ENCODE measurements at places on chromosomes 1 and 21. TPM values are rescaled to one million over a fixed set of nuclear protein-coding genes. Genes with fewer than 3 reads are reported as not detected.

DNA sequence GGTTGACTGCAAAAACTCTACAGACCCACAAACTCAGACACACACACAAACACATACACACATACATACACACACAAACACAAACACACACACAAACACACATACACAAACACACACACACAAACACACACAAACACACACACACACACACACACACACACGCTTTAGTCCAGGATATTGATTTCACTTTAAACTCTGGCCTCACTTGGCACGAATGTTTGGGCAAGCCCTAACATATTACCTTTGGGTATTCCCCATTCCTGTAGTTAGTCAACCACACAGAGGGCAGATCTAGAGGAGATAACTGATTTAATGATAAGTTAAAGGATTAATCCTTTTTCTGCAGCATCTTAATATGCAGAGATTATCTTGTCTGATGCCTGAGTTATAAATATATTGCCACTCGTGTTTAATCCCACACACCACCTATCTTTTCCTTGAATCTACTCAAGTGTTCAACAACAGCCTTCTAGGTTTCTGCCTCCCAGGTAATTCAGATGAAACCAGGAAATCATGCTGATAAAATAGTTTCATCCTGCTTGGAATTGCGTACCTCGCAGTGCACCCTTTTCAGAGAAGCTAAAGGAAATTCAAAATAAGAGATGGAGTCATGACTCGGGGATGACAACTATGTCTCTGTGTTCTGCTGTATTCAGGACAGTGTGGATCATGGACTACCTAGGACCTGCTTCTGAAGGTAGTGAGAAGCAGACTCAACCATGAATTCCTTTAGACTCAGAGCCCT is 14.5 kb upstream of the RUNX1 start:
- peak; percentile 73 for ATAC-seq
- peaks cover 8% of the 10 kb centered on the region for H3K4me1 ChIP-seq
- peak overlapping the region; percentile 51 for H3K27ac ChIP-seq
- H3K36me3 ChIP-seq = no peaks in the 10 kb centered on the region
- peak overlapping the region; percentile 24 for H3K4me3 ChIP-seq
- no peaks in the 10 kb centered on the region for H3K27me3 ChIP-seq

DNA sequence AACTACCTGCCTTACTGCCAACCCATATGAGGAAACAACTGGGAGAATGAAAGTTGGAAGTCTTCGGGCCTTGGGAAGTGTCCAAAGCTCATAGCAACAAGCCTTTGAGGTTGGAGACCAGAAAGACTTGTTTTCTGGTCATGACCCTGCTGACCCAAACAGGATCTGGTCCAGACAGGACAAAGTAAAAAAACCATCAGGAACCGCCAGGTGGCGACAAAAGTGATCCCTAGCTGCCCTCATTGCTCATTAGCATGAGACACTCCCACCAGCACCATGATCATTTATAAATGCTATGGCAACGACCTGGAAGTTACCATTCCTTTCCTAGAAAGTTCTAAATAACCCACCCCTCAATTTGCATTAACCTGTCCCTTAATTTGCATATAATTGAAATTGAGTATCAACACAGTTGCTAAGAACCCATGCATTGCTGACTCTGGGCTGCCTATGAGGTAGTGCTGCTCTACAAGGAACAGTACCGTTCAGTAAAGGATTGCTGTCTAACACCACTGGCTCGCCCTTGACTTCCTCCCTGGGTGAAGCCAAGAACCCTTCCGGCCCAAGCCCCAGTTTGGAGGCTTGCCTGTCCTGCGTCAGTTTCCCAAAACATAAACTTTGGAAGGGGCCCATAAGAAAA is 89.0 kb downstream of the URB2 start:
- peaks cover 6% of the 10 kb centered on the region for H3K27me3 ChIP-seq
- no peak overlapping the region for H3K27ac ChIP-seq
- no peaks in the 10 kb centered on the region for H3K4me1 ChIP-seq
- no peak overlapping the region for H3K4me3 ChIP-seq

GRCh38 chr1:161827786-161828185 is 61.7 kb downstream of the ATF6 start:
- peaks cover 70% of the 10 kb centered on the region for H3K36me3 ChIP-seq
- H3K4me1 ChIP-seq = no peaks in the 10 kb centered on the region
- H3K27me3 ChIP-seq = no peaks in the 10 kb centered on the region
- ATAC-seq = no peak
- no peak overlapping the region for H3K4me3 ChIP-seq

GRCh38 chr1:84467298-84467697 is 11.8 kb upstream of the RPF1 start:
- no peaks in the 10 kb centered on the region for H3K4me1 ChIP-seq
- no peak overlapping the region for H3K27ac ChIP-seq
- H3K27me3 ChIP-seq = peaks cover 38% of the 10 kb centered on the region
- no peak for ATAC-seq

ACTN2 gene
- 0.06 TPM for total RNA-seq

- H3K27ac ChIP-seq = no peak overlapping the region
- no peaks in the 10 kb centered on the region for H3K27me3 ChIP-seq
- H3K4me3 ChIP-seq = no peak overlapping the region
- no peak for ATAC-seq
- H3K36me3 ChIP-seq = peaks cover 65% of the 10 kb centered on the region
Observed at GRCh38 chr1:93244298-93245069, 64.0 kb downstream of the CCDC18 start.

DNA sequence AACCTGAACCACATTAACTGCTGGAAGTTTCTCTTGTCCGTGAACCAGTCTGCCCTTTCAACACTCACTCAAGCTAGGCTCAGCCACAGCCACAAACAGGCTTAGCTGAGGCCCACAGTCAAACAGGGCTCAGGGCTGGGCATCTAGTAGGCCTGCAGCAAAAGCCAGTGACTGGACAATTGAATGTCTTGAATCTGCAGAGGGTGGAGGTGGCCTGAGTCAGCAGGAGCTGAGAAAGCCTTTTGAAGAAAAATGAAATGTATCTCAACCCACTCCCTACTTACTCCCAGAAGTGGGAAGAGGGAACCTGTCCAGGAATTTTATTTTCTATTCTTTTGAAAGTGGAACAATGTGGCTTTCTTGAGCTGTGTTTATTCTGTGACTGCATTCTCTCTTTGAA is 95.4 kb downstream of the PTPRU start:
- ATAC-seq = no peak
- H3K27me3 ChIP-seq = peaks cover 23% of the 10 kb centered on the region
- H3K4me3 ChIP-seq = no peak overlapping the region
- no peaks in the 10 kb centered on the region for H3K4me1 ChIP-seq
- H3K27ac ChIP-seq = no peak overlapping the region
- no peaks in the 10 kb centered on the region for H3K36me3 ChIP-seq

CRYBG2 gene
- total RNA-seq = 13.6 TPM

GRCh38 chr21:26506956-26507355 is 66.1 kb downstream of the CYYR1 start:
- no peak for ATAC-seq
- no peak overlapping the region for H3K27ac ChIP-seq
- H3K36me3 ChIP-seq = no peaks in the 10 kb centered on the region
- H3K4me1 ChIP-seq = no peaks in the 10 kb centered on the region
- no peaks in the 10 kb centered on the region for H3K27me3 ChIP-seq

NBPF10 gene
- 3.1 TPM for total RNA-seq

GRCh38 chr1:51750218-51750617 is 128.3 kb downstream of the NRDC start:
- H3K27ac ChIP-seq = no peak overlapping the region
- no peak for ATAC-seq
- peaks cover 67% of the 10 kb centered on the region for H3K36me3 ChIP-seq
- H3K4me1 ChIP-seq = peaks cover 4% of the 10 kb centered on the region
- no peaks in the 10 kb centered on the region for H3K27me3 ChIP-seq
- H3K4me3 ChIP-seq = no peak overlapping the region

TCHH gene
- 0.03 TPM for total RNA-seq

DNA sequence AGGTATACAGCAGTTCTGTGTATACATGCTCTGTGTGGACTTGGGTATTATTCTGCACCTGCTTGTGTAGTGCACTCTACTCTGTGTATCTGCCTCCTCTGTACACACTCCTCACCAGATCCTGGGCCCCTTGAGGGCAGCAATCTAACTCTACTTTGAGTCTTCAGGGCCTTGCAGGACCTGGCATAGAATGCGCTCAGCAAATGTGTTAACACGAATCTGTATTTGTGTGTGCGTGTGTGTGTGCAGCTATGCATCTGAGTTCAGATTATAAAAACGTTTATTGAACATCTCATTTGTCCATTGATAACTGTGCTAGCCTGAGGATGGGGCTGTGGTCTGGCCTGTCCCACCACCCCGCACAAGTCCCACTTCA is 3.9 kb upstream of the MEF2D start:
- H3K36me3 ChIP-seq = peaks cover 6% of the 10 kb centered on the region
- peaks cover 28% of the 10 kb centered on the region for H3K4me1 ChIP-seq
- peak overlapping the region; percentile 90 for H3K4me3 ChIP-seq

AMPD1 gene
- not detected for total RNA-seq

DNA sequence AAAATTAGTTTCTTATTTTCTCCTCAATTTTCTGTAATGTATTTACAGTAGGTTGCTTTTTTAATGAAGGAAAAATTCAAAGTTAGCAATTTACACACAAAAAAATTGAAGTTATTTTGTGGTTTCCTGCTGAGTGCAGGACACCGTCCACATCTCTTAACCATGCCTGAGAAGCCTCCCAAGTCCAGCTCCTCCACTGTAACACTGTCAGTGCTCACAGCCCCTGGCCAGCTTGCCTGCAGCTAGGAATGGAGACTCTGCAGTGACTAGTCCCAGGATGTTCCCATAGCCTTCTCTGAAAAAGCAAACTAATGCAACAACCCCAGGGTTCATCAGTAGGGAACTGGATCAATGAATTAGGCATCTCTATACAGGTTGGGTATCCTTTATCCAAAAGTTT is 3.5 kb downstream of the A3GALT2 start:
- H3K27ac ChIP-seq = no peak overlapping the region
- H3K4me1 ChIP-seq = no peaks in the 10 kb centered on the region
- no peaks in the 10 kb centered on the region for H3K36me3 ChIP-seq
- no peak overlapping the region for H3K4me3 ChIP-seq

CELA3B gene
- total RNA-seq = not detected

GRCh38 chr1:221548942-221549341 is 192.9 kb downstream of the DUSP10 start:
- no peaks in the 10 kb centered on the region for H3K27me3 ChIP-seq
- no peak overlapping the region for H3K4me3 ChIP-seq
- H3K27ac ChIP-seq = no peak overlapping the region
- no peaks in the 10 kb centered on the region for H3K36me3 ChIP-seq
- ATAC-seq = no peak
- no peaks in the 10 kb centered on the region for H3K4me1 ChIP-seq

GRCh38 chr1:3227351-3227704 is 158.3 kb downstream of the PRDM16 start:
- no peak overlapping the region for H3K4me3 ChIP-seq
- H3K36me3 ChIP-seq = no peaks in the 10 kb centered on the region
- no peaks in the 10 kb centered on the region for H3K4me1 ChIP-seq
- ATAC-seq = no peak
- no peak overlapping the region for H3K27ac ChIP-seq

GRCh38 chr1:111221633-111222291 is 5.8 kb upstream of the CHI3L2 start:
- H3K4me3 ChIP-seq = peak overlapping the region; percentile 78
- peaks cover 5% of the 10 kb centered on the region for H3K36me3 ChIP-seq
- no peaks in the 10 kb centered on the region for H3K27me3 ChIP-seq

GRCh38 chr1:57796616-57797015 is 372.8 kb upstream of the DAB1 start:
- ATAC-seq = peak; percentile 19
- no peaks in the 10 kb centered on the region for H3K4me1 ChIP-seq
- H3K4me3 ChIP-seq = no peak overlapping the region
- H3K27me3 ChIP-seq = peaks cover 15% of the 10 kb centered on the region
- H3K36me3 ChIP-seq = no peaks in the 10 kb centered on the region
- no peak overlapping the region for H3K27ac ChIP-seq

- ATAC-seq = no peak
- H3K27me3 ChIP-seq = peaks cover 35% of the 10 kb centered on the region
- no peak overlapping the region for H3K27ac ChIP-seq
- H3K4me1 ChIP-seq = no peaks in the 10 kb centered on the region
- H3K4me3 ChIP-seq = no peak overlapping the region
Observed at GRCh38 chr1:166920561-166921475, 44.8 kb upstream of the TADA1 start.

DNA sequence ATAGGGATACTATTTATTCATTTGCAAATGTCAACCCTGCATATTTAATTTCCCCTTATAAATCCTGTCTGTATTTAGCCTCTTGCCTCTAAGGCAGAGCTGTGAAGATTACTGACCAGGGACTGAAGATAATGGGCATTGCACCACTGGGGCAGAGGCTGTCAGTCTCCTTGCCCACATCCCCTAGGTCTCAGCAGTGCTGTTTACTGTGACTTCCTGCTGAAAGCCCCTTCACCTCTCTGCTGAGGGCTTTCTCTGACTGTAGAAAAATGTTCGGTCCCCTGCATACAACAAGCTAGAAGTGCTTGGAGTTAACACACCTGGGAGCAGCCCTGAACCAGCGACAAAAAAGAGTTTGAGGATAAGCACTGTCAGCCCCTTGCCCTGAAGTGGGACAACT is 28.8 kb downstream of the SLC5A9 start:
- no peak overlapping the region for H3K27ac ChIP-seq
- peaks cover 9% of the 10 kb centered on the region for H3K27me3 ChIP-seq
- H3K4me1 ChIP-seq = no peaks in the 10 kb centered on the region
- H3K4me3 ChIP-seq = no peak overlapping the region
- H3K36me3 ChIP-seq = no peaks in the 10 kb centered on the region
- no peak for ATAC-seq

DNA sequence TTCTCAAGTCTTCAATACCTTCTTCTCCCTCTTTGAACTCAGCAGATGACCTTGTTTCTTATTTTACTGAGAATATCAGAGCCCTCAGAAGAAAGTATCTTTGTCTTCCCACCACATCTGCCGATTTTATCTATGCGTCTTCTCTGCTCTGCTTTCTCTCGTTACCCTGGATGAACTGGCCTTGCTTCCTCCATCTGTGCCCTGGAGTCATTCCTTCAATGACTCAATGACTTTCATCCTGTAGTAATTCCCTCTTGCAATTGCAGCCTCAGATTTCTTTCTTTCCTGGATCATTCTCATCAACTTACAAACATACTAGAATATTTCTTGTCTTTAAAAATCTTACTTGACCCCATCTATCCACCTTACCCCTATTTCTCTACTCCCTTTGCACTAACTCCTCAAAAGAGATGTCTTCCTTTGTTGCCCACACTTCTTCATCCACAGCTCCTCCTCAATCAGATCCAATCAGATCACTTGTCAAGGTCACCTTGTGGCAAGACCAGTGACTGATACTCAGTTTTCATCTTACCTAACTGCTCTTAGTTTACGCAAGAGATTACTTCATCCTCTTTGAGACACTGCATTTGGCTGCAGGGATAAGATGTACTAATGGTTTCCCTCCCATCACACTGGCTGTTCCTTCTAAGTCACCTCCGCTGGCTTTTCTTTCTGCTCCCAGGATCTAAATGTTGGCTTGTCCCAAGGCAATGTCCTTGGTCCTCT is 8.2 kb upstream of the TGFBR3 start:
- no peak overlapping the region for H3K27ac ChIP-seq
- H3K4me3 ChIP-seq = no peak overlapping the region
- H3K27me3 ChIP-seq = no peaks in the 10 kb centered on the region
- ATAC-seq = no peak
- H3K4me1 ChIP-seq = peaks cover 10% of the 10 kb centered on the region

HES2 gene
- total RNA-seq = 0.17 TPM

GRCh38 chr1:215377746-215378145 is 189.4 kb upstream of the KCTD3 start:
- H3K36me3 ChIP-seq = no peaks in the 10 kb centered on the region
- H3K27me3 ChIP-seq = no peaks in the 10 kb centered on the region
- no peak overlapping the region for H3K4me3 ChIP-seq
- H3K27ac ChIP-seq = no peak overlapping the region
